ENCODE measurements at places on chromosomes 12 and 14.

- DNase-seq, result no peak
These were observed 1030.4 kb downstream of the TMEM121 start for GRCh38 chr14:106556665-106557289.

DNA sequence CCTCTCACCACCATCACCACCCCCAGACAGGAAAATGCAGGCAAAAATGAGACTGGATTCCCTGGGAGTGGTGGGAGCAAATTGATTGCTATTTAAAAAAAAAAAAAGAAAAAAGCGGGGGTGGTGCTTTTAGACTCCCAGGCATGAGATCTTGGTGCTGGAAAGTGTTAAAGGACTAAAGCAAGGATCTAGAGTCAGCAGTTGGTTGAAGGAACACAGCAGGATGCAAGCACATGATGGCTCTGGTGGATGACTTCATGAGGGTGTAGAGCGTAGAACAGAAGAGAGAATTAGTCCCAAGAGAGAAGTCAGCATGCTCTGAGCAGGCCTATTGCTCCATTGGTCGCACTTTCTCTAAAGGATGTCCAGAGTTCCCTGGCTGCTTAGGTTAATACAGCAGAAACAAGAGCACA lies 183.8 kb upstream of the HMGA2 start:
- DNase-seq, result peak; percentile 72

GRCh38 chr12:46299851-46300250 lies 31.0 kb upstream of the SLC38A1 start:
- no peak for DNase-seq

GRCh38 chr14:63276492-63277342 lies 42.0 kb downstream of the GPHB5 start:
- DNase-seq, result peak; percentile 24

GRCh38 chr14:101122237-101123141 lies 219.0 kb upstream of the RTL1 start:
- DNase-seq, result no peak

DNA sequence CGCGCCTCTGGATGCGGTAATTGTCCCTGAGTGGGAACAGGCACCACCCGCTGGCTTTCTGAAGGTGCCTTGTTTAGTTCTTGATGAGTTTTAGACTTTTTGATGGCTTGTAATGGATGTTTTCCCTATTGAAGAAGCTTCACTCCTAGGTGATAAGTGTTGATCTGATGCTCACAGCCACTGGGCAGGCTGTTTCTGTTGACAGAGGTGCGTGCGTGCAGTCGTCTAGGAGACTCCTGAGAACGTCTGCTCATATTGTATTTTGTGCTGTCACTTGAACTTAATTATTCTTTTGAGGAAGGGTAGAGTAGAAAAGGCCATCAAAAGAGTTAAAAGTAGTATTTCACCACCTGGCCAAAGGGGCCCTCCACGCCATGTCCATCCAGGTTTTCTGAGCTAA lies 70.5 kb downstream of the EP400 start:
- no peak for DNase-seq

- no peak for DNase-seq
These were observed 312.5 kb upstream of the FLRT2 start for GRCh38 chr14:85217412-85217811.

GRCh38 chr14:38254571-38255407 lies 1.1 kb downstream of the CLEC14A start:
- no peak for DNase-seq

DNA sequence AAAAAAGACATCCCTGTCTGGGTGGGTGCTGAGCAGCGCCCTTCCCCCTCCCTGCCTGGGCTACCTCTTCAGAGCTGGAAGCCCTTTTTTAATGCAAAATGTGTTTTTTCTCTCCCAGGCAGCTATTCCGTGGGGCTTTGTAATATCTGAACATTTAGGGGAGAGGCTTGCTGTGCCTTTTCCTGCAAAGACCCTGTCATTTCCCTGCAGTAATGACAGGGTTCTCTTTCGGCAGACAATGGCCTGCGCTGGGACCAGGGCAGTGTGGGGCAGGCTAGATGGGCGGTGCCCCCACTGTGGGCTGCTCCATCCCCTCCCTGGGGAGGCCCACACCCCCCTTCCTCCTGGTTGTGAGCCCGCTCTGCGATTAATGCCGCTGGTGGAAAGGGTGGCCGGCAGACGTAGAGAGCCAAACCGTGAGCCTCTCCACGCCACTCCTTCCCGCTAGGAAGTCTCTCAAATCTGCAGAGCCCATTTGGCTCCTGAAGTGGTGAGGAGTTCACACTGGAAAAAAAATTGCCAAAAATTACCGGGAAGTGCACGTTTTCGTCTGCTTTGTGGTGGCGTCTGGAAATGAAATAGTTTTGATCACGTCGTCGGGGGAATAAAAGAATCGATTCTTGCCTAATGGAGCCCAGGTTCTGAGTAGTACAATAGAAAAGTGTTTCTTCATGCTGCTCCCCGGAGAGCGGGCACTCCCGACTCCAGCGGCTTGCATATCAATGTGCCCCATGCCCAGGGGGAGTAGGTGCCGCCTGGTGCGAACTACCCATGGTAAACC lies 31.5 kb downstream of the KIF26A start:
- DNase-seq, result no peak

DNA sequence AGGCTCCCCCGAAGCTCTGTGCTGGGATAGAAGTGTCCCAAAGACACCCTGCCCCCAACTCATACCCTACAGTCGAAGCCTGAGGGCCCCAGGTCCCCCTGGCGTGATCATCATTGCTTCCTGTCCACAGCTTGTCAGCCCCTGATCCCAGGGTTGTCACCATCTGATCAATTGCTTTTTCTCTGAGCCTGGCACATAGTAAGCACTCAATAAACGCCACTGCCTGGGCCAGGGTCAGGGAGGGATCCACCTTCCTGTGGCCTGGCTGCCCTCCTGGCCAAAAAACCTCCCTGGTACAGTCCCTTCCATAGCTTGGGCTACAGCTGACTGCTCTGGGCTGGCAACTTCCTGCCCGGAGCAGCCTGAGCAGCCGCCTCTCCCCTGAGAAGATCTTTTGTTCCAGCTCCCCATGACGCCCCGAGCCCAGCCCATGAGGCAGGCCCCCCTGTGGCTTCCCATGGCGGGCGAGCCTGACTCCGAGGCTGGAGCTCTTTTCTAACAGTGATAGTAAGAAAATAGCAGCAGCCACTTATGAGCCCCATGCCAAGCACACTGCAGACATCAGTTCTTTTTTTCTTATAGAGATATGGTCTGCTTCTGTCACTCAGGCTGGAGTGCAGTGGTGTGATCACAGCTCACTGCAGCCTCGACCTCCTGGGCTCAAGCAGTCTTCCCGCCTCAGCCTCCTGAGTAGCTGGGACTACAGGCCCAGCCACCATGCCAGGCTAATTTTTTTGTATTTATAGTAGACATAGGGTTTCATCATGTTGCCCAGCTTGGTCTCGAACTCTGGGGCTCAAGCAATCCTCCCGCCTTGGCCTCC lies 6.5 kb downstream of the SH2B3 start:
- DNase-seq, result no peak

GRCh38 chr12:70351076-70351475 lies 15.0 kb upstream of the KCNMB4 start:
- DNase-seq, result no peak

DNA sequence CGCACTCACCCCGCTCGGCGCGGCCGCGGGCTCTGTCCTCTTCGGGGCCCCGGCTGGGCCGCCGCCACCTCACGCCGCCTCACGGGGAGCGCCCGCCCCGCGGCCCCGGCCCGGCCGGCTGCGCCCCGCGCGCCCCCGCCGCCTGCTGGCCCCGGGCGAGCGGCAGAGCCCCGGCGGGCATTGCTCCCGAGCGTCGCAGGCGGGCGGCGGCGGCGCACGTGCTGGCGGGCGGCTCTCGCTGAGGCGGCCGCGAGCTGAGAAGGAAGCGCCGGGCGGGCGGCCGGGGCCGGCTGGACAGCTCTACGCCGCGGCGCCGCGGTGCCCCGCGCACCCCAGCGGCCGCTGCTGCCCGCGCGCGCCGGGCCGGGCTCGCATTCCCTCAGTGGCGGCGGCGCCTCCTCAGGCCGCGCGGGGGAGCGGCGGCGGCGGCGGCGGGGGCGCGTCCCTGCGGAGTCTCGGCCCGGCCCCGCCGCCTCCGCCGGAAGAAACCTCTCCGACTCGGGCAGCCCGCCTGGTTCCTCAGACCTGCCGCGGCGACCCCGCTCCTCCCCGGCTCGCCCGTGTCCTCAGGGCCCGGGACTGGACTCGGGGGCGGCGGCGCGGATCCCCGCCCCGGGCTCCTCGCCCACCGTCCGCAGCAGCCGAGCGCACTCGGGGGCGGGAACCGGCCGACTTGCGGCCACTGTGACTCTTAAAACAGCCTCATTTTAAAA lies at the start of gene PITPNM2:
Gene PITPNM2 (minus strand): TSS at position 347 of the 713 bp plus-strand sequence. CDS start 116,500 bp downstream, outside the sequence.
- DNase-seq, result no peak

GRCh38 chr14:31027847-31028246 lies 1.7 kb upstream of the STRN3 start:
- DNase-seq, result no peak

DNA sequence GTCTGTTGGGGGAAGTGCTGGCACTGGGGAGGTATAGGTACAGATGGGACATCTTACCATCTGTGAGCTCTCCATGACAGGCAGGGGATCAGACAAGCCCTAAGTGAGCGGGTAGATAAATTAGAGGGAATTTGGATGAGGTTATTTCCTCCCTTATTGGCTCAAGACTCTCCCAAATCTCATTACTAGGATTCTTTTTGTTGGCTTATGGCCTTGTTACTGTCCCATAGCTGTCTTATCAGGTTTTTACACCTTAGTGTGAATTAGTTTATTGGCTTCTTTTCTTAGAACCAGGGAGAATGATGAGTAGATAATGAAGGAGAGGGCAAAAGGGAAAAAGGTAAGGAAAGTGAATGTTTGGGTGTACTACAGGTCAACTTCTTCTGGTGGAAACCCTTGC lies 191.1 kb upstream of the PRICKLE1 start:
- no peak for DNase-seq

- peak; percentile 14 for DNase-seq
These were observed 39.1 kb upstream of the INF2 start for GRCh38 chr14:104650057-104650980.

DNA sequence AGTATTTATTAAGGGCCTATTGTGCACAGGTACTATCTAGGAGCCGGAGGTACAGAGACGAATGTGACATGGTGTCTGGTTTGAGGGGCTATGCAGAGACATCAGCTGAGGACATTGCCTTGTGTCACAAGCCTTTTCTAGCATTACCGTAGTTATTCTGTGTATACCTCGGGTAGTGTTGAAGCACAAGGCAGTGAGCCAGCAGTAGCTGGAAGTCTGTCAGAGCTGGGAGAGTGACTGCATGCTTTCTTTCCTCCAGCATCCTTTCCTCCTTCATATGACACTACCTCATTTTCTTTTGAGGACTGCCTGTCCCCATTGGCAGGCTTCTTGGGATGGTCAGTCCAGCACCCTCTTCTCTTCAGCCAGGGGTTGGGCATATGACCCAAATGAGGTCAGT lies 77.0 kb downstream of the POLR3B start:
- DNase-seq, result no peak

DNA sequence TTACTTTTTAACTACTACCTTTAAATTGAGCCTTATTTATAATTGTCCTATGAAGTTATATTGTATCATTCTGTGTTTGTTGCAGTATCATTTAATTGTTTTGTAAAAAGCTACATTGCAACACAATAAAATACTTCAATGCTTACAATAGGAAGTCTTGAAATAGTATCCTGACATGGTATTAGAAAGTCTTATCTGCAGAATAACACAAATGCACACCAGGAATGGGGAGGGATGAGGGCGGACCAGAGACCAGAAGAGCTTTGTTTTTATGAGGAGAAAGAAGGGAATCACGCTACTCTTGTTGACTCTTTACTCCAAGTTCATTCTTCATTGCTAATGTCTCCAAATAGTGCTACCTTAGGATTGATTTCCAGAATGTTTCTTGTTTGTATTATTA lies 120.2 kb downstream of the MON2 start:
- no peak for DNase-seq

GRCh38 chr14:36177489-36177888 lies 967 bp upstream of the PTCSC3 start:
- no peak for DNase-seq

- DNase-seq, result peak; percentile 1
These were observed 17.0 kb downstream of the ZDHHC22 start for GRCh38 chr14:77124345-77125280.

- DNase-seq, result no peak
These were observed 2.8 kb upstream of the KCNH3 start for GRCh38 chr12:49535921-49536525.

DNA sequence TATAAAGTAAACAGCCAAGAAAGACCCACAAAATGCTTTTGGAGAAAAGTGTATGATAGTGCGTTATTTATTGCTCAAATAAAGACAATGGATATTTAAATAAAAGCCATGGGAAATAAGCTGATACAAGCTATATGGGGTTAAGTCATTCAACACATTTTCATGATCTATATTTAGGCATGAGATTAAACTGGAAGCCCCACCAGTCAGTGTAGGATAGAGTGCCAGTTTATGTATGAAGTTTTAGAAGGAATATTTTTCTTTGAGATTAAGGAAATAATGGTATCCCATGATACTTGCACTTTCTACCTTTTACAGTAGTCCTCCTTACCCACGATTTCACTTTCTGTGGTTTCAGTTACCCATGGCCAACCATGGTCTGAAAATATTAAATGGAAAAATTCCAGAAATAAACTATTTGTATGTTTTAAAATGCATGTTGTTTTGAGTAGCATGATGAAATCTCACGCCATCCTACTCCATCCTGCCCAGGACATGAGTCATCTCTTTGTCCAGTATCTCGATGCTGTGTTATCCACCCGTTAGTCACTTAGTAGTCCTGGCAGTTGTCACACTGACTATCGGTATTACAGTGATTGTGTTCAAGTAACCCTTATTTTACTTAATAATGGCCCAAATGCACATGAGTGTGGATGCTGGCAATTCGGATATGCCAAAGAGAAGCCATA lies 22.3 kb downstream of the SYT1 start:
- DNase-seq, result peak; percentile 84

- DNase-seq, result no peak
These were observed 96.0 kb downstream of the ATXN2 start for GRCh38 chr12:111503116-111503515.

GRCh38 chr12:89421092-89421835 lies 69.0 kb upstream of the DUSP6 start:
- DNase-seq, result no peak

- DNase-seq, result no peak
These were observed 34.9 kb upstream of the FAM222A start for GRCh38 chr12:109678719-109679118.

- no peak for DNase-seq
These were observed 4.2 kb downstream of the PPTC7 start for GRCh38 chr12:110578694-110579534.

DNA sequence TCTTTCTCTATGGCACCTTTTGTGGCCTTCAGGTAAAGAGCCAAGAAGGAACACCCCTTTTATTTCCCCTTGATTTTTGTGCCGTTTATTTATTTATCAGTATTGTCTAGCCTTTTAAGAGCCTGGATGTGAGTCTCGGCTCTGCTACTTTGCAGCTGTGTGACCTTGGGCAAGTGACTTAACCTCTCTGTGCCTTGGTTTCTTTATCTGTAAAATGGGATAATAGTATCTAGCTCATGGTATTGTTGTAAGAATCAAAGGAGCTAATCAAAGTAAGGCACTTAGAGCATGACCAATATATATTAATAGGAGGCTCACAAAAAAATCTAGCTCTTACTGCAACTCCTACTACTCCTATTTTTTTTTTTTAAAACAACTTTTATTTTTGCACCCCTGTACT lies 179.7 kb downstream of the CHST11 start:
- DNase-seq, result no peak

GRCh38 chr12:13454991-13455777 lies 258.7 kb downstream of the EMP1 start:
- no peak for DNase-seq

- DNase-seq, result no peak
These were observed 130.5 kb upstream of the CRY1 start for GRCh38 chr12:107223821-107224220.
